ENCODE measurements at places on chromosomes 11 and 22.

DNA sequence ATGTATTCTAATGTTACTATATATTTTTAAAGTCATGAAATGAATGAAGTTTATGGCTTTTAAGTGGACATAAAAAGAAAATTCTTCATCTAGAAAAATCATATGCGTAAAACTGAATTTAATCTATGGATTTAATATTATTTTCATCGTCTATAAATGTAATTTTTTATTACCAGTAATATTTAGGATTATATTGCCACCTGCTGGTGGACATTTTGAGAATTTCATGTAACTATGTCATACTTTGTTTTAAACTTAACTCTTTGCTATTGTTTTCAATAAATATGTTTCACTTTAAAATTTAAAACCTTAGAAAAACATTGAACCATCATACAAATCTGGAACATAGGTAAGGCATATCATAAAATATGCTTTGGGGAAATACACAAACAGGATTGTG, 66.5 kb upstream of the CEP126 start:
- DNase-seq = no peak

- DNase-seq = peak; percentile 88
Observed at GRCh38 chr22:26887456-26887855, 230.1 kb downstream of the MIAT start.

DNA sequence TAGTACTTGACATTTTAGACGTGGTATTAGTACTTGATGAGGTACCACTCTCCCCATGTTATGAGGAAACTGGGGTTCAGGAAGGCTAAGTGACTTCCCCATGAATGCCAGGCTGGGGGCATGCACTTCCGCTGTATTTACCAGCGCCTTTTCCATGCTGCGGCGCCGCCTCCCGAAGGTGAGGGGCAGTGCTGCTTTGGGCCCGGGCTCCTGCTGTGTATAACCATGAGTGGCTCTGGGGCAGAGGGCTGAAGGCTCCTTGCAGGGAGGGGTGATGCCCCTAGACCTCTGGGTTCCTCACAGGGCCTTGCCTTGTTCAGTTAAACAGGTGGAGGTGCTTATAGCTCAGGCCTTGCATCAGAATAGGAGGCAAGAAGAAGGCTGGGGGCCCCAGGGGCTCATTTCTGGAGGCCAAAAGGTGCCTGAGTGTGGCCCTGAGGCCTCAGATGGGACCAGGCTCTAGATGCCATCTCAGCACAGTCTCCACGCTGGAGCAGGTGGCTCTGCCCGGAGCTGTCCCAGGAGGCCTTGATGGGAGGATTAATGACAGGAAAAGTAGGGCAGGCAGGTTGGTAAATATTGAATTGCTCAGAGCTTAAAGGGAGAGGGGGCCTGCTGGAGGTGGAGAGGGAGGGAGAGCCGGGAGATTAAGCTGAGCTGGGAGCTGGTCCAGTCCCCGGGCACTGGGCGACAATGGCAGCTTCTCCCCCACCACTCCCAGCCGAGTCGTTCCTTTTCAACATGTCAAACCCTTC, 129.6 kb downstream of the CEP164 start:
- no peak for DNase-seq

DNA sequence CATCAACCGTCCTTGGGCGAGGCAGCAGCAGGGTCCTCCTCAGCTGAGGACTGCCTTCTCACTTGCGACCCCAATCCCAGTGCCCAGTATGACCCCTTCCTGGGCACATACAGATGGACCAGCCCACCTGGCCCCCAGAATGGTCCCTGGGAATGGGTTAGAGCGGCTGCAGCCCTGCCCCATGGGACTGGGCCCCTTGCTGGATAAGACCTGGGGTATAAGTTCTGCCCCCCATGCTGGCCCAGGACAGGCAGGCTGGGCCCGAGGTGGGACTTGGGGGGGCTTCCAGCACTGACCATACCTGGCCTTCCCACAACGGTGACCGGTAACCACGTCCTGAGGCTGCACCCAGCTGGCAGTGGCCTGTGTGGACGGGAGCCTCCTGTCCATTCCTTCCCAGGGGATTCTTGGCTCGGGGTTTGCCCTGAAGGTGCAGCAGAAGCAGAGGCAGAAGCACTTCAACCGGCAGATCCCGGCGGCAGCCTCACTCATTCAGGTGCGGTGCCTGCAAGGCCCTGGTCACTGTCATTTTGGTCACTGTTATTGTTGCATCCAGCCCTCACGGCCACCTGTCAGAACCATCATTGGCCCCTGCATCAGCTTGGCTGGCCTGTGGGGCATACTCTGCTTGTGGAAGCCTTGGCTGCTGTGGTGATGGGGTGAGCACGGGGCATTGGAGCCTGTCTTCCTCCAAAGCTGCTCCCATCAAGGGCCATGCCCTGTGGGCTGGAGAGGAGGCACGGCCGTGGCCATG, 114.8 kb downstream of the KCNQ1OT1 start:
- no peak for DNase-seq

- no peak for DNase-seq
Observed at GRCh38 chr11:14645015-14645912, 1.7 kb downstream of the PDE3B start.

DNA sequence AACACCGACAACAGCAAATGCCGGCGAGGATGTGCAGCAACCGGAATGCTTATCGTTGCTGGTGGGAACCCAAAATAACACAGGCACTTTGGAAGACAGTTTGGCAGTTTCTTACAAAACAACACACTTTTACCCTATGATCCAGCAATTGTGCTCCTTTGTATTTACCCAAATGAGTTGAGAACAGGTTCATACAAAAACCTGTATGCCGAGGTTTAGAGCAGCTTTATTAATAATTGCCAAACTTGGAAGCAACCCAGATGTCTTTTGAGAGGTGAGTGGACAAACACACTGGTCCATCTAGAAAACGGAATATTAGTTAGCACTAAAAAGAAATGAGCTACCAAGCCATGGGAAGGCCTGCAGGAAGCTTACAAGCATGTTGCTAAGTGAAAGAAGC, 118.9 kb downstream of the CTTN start:
- no peak for DNase-seq

GRCh38 chr11:1522081-1522424, 35.5 kb upstream of the MOB2 start:
- DNase-seq = no peak

- no peak for DNase-seq
Observed at GRCh38 chr22:50136581-50137015, 33.9 kb upstream of the PANX2 start.

DNA sequence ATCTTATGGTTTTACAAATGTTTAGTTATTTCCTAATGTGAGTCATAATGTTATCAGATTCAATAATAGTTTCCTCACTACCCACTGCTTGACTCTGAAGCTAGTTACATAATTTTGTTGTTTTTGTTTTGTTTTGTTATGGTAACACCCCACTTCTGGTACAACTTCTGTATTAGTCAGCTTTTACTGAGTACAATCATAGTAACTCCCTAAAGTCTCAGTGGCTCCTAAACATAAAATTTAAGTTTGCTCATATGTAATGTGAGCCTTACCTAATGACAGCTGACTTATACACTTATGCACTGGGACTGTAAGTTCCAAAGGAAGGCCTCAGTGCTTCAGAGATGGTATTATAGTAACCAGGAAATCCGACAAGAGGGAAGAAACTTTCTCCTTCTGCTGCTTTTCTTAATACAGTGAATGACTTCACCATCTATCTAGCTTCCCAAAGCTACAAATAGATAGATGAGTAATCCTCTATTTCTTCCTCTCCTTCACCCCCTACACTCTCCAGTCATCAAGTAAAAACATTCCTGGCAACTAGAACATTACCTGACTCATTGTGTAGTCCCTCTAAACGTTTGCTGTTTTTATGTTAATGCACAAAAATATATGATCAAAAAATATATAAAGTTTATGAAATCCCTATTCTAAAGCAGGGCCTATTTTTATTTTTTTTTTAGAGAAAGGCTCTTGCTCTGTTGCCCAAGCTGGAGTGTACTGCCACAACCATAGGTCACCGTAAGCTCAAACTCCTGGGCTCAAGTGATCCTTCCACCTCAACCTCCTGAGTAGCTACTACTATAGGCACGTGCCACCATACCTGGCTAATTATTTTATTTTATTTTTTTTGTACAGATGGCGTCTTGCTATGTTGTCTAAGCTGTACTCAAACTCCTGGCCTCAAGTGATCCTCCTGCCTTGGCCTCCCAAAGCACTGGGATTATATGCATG, 563.0 kb downstream of the SOX6 start:
- DNase-seq = no peak

GRCh38 chr22:17578136-17578754, 14.9 kb downstream of the SLC25A18 start:
- no peak for DNase-seq

GRCh38 chr22:38435010-38435409, 20.0 kb downstream of the KCNJ4 start:
- DNase-seq = no peak

DNA sequence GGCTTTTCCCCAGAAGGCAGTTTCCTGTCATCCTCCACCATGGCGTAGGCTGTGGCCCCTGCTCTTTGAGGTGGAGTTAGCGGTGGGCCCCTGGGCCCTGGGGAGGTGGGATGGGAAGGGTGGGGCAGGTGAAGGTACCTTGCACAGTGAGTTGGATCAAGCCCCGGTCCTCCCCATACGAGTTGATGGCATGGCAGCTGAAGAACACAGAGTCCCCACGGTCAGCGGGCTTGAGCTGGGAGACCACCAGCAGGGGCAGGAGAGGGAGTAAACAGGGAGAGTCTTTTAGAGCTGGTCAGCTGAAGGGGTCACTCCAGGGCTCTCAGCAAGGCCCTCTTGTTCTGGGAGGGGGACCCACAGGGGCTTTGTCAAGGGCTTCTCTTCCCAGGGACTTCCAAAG, 153.4 kb downstream of the CEP164 start:
- DNase-seq = no peak

DNA sequence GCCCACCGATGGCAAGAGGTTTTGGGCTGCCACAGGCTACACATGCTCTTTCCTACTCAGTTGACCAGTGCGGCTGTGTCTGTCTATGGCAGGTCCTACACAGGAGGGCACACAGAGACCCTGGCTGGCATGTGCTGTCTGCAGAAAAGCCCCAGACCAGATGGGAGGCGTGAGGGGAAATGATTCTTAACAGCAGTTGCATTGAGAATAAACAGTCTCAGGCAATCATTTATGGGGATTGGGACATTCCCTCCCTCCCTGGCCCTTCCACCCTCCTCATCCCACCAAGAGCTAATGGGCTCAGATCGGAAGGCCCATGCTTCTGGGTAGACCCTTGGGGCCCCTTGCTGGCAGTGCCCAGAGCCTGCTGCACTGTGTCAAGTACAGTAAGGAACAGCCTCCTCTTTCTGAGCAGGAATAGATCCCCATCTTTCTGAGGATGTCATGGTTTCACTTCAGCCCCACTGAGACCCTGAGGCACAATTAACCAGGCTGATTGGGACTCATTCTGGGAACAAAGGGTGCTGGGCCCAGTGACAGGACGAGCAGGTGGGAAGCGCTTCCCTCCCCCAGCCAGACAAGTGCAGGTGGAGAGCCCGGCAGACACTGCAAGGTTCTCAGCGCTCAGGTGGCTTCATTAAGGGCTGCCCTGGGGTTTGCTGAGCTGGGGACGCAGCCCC, 28.3 kb downstream of the TSPAN18 start:
- DNase-seq = no peak

DNA sequence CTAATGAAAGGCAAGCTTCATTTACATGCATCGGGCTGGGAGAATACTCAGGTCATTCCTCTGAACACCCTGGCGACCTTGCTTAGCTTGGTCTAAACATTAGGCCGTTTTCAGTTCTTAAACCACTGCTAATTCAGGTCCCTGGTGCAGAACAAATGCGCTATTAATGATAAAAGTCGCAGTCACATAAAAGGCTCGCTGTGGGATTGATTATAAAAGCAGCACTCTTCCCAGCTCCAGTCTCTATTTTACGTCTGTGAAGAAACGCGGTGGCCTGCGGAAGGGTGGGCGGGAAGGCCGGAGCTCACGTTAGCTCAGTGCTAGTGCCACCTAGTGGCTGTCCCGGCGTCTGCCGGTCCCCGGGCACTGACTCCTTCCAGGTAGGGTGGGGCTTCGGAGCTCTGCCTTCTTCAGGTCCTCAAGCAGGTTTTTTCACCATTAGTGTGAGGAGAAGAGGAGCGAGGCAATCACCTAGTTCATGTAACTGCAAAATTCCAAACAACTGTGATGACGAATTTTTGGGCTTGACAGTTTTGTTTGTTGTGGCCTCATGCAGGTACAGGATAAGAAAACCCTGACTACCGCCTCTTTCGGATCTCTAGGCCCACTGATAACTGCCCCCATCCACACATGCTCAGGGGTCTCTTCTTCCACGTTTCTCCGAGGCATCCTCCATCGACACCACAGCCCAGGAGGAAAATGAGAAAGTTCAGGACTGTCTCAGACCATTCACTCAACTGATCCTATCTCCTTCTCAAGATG, 66.5 kb upstream of the CLMP start:
- peak; percentile 46 for DNase-seq

- DNase-seq = no peak
Observed at GRCh38 chr11:56967726-56968125, 21.0 kb upstream of the OR5AK2 start.

DNA sequence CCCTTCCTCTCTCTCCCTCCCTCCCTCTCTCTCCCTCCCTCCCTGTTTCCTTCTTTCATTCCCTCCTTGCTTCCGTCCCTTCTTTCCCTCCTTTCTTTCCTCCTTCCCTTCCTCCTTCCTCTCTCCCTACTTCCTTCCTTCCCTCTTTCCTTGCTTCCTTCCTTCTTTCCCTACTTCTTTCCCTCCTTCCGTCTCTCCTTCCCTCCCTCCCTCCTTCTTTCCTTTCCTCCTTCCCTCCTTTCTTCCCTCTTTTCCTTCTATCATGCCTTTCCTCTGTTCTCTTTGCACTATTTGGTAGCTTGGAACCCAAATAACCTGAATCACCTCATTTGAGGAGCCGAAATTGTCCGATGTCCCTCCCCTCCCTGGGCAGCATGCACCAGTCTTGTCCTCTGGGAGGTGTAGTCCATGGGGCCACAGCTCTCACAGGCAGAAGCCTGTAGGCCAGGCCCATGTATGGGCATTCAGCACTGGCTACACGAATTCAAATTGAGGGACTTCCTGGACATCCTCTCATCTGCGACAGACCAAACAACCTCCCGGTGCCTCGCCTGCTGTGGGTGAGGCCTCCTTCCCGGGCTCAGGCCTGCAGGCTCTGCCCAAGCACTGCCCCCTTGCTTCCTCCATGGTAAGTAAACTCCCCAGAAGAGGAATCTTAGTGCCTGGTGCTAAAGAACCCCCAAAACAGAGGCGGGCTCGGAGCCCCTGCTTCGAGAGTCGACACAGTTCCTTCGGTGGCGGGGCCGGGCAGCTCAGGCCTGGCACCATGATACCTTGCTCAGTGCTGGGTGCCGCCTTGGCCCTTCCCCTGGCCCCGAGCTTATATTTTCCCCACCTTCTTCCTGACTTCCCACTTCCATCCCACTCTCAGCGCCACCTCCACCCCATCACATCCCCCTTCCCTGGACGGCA, 454.1 kb upstream of the CADM1 start:
- DNase-seq = no peak

GRCh38 chr11:130548491-130548833, 100.0 kb downstream of the ADAMTS15 start:
- DNase-seq = peak; percentile 20

- DNase-seq = no peak
Observed at GRCh38 chr22:19798891-19799293, 38.3 kb downstream of the TBX1 start.

GRCh38 chr22:49208004-49208402, 619.7 kb downstream of the BRD1 start:
- DNase-seq = no peak
